ENCODE measurements at places on chromosomes 16 and 17.

DNA sequence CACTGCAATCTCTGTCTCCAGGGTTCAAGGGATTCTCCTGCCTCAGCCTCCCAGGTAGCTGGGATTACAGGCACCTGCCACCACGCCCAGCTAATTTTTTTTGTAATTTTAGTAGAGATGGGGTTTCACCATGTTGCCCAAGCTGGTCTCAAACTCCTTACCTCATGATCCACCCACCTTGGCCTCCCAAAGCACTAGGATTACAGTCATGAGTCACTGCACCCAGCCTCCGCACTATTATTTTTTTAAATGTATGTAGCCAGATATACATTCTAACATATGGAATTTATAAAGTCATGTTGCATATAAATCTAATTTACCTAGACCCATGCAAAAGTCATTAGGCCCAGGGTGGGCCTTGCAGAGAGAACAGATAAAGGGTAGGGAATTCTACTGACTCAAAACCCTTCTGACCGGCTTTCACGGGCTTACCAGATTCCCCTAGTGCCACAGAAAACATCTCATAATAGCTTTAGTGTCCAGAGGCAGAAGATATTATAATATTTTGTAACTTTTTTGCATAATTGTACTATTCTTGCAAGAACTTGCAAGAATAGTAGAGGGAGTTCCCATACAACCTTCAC is 20.5 kb upstream of the HELZ start:
- DNase-seq: no peak

DNA sequence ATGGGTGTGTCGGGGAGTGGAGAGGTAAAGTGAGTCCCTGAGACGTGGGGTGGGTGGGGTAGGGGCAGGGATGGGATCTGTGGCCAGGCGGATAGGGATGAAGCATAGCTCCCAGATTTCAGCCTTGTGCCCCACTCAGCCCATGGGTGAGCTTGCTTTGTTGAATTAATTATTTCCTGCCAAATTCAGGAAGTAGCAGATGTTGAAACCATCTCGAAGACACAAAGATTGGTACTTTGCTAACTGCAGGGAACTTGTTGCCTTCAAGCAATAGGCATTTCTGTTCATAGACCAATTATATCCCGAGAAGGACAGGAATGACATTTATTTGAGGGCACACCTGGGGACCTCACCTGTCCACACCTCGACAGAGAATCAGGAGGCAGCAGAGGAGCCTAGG is 11.0 kb upstream of the C16orf74 start:
- no peak for DNase-seq

GRCh38 chr16:79001156-79001967 is 599.2 kb downstream of the MAF start:
- DNase-seq: no peak

GRCh38 chr16:3358871-3359270 is 3.2 kb downstream of the OR2C1 start:
- no peak for DNase-seq

GRCh38 chr17:2239882-2240430 is 63.6 kb downstream of the SMG6 start:
- DNase-seq: peak; percentile 77

- DNase-seq: no peak
These were observed 144.3 kb upstream of the MYOCD start for GRCh38 chr17:12521416-12521815.

- DNase-seq: no peak
These were observed 13.0 kb downstream of the GUCY2D start for GRCh38 chr17:8015236-8015956.

- peak; percentile 45 for DNase-seq
These were observed 53.7 kb downstream of the SF3B3 start for GRCh38 chr16:70577256-70577698.

GRCh38 chr16:84557059-84557458 is 52.6 kb upstream of the MEAK7 start:
- DNase-seq: no peak

GRCh38 chr17:76510831-76511244 is 9.6 kb upstream of the RHBDF2 start:
- no peak for DNase-seq

- DNase-seq: peak; percentile 85
These were observed 18.9 kb upstream of the P2RX1 start for GRCh38 chr17:3935140-3935542.

DNA sequence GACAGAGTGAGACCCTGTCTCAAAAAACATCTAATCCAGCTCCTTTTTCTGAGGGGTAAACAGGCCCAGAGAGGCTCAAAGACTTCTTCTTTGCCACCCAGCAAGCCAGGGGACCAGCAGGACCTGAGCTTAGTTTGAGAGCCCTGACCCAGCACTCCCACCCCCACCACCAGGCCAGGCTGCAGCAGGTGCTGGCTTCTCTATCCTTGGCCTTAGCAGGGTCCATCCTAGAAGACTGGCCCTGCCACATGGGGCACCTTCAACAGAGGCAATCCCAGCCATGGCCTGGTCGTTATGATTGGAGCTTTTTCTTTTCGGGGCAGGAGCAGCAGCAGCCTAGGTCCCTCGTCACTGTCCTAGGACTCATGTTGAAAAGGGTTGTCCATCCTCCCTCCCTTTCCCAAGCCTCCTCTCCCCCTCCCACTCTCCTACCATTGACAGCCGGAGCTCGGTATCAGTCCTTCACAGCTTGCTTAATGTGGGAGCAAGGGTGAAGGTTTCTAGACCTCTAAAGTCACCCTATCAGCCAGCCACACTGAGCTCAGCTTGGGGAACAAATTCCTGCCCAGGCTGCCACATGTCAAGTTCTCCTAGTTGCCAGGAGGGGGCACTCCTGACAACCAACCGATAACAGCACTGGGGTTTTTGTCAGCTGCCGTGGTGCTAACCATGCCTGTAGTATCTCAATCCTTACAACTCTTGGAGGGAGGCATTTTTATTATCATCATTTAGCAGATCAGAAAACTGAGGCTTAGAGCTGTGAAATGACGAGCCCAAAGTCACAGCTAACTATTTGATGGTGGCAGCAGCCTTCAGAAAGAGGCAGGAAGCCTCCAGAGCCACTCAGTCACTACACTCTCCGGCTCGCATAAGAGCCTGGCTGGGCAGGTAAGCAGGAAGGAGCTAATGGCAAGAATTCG is 11.2 kb downstream of the MRPL27 start:
- DNase-seq: peak; percentile 84

DNA sequence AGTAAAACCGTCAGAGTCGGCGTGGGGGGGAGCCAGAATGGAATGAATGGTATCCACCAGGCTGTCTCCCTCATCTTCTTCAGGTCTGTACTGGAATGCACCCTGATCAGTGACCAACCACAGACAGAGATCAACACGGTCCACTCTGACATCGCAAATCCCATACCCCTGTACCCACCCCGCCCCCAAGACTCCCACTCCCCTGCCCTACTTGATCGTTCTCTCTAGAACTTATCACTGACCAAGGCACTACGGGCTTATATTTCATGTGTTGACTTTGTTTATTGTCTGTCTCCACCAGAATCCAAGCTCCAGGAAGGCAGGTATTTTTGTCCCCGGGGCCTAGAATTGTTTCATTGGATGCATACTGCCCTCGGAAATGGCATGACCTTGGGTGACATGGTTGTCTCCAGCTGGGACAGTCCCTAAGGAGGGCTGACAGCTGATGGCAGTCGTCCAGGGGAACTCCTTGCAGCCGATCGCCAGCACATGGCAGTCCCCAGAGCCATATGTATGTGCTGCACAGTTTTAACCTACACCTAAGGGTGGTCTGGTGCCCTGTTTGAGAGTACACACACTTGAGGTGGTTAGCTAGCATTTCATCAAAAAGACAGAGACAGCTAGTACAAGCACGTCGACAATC is 526 bp upstream of the MFSD6L start:
- no peak for DNase-seq

DNA sequence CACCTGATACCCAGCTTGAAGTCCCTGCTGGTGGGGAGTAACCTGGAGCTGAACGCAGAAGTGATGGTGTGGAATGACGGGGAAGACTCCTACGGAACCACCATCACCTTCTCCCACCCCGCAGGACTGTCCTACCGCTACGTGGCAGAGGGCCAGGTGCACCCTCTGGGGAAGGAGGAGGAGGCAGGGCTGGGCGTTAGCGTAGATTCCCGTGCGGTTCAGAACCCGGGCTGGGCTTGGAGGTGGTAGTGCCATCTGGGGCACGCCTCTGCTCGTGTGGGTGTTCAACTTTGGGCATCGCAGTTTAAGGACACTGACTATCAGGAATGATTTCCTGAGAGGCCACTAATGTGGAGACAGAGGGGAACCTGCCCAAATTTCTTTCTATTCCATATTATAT is 18.3 kb downstream of the ITGAX start:
- no peak for DNase-seq

- DNase-seq: no peak
These were observed 2.4 kb upstream of the CACNA1G start for GRCh38 chr17:50558091-50558490.

- no peak for DNase-seq
These were observed 9.4 kb downstream of the CYGB start for GRCh38 chr17:76528156-76528527.

- no peak for DNase-seq
These were observed 5.5 kb upstream of the FAM20A start for GRCh38 chr17:68606451-68607307.

DNA sequence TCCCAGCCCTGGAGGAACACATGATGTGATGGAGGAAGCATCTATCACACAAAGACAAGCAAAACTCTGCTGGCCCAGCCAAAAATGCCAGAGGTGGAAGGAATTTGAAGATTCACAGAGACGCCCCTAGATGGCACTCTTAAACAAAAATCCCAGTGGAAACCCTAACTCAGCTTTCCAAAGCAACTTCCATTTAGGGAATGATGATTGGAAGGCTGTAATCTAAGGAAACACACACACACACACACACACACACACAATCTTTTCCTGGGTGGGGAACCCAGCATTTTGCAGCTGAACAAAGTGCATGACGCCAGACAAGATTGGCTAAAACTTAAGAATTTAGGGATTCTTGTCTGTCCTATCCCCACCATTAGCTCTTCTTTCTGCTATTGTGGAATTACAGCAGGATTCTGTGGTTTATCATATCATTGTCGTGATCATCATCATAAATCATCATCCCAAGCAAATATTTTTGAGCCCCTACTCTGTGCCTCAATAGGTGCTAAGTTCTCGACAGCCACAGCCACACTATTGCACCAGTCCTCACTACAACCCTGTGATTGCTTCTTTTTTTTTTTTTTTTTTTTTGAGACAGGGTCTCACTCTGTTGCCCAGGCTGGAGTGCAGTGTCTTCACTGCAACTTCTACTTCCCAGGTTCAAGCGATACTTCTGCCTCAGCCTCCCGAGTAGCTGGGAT is 1.6 kb upstream of the LDAF1 start:
- peak; percentile 90 for DNase-seq

DNA sequence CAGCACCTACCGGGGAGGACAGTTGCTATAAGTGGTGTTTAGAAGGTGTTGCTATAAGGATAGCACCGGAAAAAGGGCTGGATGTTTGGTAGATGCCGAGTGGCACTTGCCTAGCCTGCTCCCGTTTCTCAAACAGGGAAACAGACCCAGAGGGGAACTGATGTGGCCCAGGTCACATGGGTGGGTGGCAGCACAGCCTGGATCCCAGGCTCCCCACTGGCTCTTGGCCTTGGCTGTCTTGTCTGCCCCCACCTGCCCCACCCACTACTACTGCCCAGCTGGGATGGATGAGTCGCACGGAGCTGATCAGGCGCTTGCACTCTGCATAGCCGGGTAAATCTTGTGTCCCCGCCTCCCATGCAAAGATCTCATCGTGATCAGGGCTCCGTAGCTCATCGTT is 7.2 kb downstream of the SMTNL2 start:
- peak; percentile 66 for DNase-seq

DNA sequence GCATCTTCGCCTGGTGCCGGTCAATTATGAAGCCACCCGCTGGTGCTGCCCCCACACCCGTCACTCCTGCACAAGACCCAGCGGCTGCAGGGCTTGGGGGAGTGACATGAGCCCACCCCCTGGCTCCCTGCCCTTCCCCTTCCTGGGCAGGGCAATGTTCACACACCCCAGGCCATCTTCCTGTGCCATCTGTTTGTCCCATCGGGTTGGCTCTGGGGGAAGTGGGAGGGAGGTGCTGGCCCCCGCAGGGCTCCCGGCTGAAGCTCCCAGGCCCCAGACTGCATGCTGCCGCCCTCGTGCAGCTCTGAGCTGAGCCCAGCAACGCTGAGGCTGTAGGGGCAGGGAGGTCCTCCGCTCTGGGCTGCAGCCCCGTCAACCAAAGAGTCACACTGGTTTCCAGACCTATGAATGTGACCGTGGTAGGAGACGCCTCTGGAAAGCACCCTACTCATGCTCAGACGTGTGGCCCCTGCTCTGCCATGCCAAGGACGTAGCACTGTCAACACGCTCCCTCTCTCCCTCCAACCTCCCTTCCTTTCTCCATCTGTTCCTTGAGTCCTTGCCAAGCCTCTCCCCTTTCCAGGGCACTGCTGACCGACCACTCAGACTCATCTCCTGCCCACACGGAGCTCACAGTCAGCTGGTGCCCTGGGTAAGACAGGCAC is 140.4 kb downstream of the ENGASE start:
- no peak for DNase-seq

DNA sequence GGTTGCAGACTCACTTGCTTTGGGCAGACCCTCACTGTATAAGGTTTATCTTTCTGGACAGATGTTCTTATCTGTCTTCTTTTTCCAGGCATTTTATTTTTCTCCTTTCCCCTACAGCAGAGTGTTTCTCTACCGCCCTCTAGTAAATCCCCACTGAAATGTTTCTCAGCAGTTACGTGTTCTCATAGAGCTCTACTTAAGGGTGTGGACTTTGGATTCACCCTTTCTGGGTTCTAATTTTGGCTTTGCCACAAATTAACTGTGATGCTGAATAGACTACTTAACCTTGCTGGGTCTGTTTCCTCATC is 2.0 kb downstream of the ADAT1 start:
- DNase-seq: peak; percentile 27

- DNase-seq: no peak
These were observed 46.8 kb upstream of the TMEM97 start for GRCh38 chr17:28272166-28272565.

- no peak for DNase-seq
These were observed 2.5 kb downstream of the LGALS9 start for GRCh38 chr17:27633312-27634025.

DNA sequence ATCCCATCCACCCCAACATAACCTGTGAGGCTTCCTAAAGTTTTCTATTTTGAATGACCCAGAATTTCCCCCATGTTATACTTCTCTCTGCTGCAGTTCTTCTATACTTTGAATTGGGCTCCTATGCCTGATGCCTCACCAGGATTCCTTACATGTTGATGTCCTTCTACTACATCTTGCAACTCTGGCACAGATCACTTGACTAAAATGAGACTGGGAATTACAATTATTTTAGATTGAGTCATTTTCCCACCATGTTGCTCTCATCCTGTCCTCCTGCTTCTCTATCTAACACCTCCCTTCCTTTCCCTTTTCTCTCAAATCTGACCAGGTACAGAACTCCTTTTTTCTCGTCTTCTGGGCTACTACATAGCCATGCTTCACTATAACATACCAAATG is 314.0 kb upstream of the KCNJ16 start:
- DNase-seq: no peak

- DNase-seq: peak; percentile 37
These were observed 66.6 kb upstream of the TMEM97 start for GRCh38 chr17:28252436-28252835.

GRCh38 chr17:81013642-81014041 is 21.3 kb upstream of the BAIAP2 start:
- DNase-seq: no peak

- DNase-seq: no peak
These were observed 23.6 kb downstream of the RAB40B start for GRCh38 chr17:82674656-82675475.

- DNase-seq: no peak
These were observed 207.7 kb upstream of the CHMP6 start for GRCh38 chr17:80783971-80784370.
